ENCODE measurements at places on chromosomes 2 and 18.

DNA sequence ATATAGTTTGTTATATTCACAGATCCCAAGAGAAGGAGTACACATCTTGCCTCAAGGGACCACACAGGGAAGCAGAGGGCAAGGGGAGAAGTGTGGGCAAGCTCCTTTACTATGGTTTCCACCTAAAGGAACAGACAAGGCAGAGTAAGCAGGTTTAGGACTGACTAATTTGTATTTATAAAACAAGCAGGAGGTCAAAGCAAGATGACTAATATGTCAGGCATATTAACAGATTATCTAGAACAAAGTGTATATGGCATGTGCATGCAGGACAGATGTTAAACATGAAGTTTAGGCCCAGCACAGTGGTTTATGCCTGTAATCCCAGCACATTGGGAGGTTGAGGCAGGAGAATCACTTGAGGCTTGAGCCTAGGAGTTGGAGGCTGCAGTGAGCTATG lies 3.7 kb upstream of the LRP2 start:
- no peak overlapping the region for H3K4me3 ChIP-seq
- no peaks in the 10 kb centered on the region for H3K27me3 ChIP-seq
- DNase-seq: no peak
- H3K36me3 ChIP-seq: no peaks in the 10 kb centered on the region

- no peak overlapping the region for H3K4me3 ChIP-seq
- DNase-seq: no peak
- no peaks in the 10 kb centered on the region for H3K27me3 ChIP-seq
- H3K36me3 ChIP-seq: no peaks in the 10 kb centered on the region
- no peak overlapping the region for H3K27ac ChIP-seq
Observed at GRCh38 chr2:100731535-100731981, 88.4 kb upstream of the NPAS2 start.

DNA sequence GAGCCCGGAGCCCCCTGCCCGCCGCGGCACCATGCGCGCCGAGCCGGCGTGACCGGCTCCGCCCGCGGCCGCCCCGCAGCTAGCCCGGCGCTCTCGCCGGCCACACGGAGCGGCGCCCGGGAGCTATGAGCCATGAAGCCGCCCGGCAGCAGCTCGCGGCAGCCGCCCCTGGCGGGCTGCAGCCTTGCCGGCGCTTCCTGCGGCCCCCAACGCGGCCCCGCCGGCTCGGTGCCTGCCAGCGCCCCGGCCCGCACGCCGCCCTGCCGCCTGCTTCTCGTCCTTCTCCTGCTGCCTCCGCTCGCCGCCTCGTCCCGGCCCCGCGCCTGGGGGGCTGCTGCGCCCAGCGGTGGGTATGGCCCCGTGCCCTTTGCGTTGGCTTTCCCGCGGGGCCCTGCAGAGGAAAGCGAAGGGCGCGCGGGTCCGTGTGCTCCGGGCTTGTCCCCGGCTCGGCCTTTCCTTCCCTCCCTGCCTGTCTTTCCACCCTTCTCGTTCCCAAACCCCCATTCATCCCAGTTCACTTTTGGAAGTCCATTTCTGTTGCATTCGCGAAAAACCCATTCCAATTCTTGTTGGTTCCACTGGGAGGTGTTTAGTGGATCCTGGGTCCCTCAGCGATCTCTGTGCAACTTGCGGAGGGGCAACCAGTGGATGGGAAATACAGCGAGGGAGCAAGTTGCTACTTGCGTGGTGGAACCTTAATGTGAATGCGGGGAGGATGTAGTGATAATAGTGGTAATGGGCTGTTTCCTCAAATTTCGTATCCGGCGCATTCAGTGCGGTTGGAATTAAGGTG lies 599 bp downstream of the ADAM23 start:
- no peaks in the 10 kb centered on the region for H3K36me3 ChIP-seq
- peaks cover 9% of the 10 kb centered on the region for H3K4me1 ChIP-seq
- H3K27me3 ChIP-seq: peaks cover 4% of the 10 kb centered on the region

- H3K4me3 ChIP-seq: no peak overlapping the region
- H3K36me3 ChIP-seq: no peaks in the 10 kb centered on the region
- H3K27me3 ChIP-seq: no peaks in the 10 kb centered on the region
- peaks cover 22% of the 10 kb centered on the region for H3K4me1 ChIP-seq
Observed at GRCh38 chr2:64605991-64606478, 47.7 kb downstream of the SERTAD2 start.

DNA sequence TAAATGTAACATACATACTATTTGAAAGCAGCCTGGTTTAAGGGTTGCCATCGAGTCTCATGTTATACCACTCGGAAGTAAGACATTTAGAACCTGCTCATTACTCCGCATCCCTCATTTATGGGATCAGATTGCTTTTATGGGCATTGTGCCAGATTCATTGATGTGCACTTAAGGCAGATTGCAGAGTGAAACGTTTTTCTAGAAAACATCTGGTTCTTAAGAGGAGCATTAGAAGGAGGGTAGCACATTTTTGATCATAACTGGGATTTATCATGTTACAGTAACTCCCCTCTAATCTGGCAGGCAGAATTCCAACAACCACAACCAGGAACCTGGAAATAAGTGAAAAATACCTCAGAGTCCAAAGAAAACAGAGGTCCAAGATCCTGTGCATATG lies 74.2 kb upstream of the GALNT3 start:
- H3K27me3 ChIP-seq: no peaks in the 10 kb centered on the region
- H3K4me1 ChIP-seq: peaks cover 20% of the 10 kb centered on the region
- DNase-seq: no peak
- no peak overlapping the region for H3K27ac ChIP-seq

DNA sequence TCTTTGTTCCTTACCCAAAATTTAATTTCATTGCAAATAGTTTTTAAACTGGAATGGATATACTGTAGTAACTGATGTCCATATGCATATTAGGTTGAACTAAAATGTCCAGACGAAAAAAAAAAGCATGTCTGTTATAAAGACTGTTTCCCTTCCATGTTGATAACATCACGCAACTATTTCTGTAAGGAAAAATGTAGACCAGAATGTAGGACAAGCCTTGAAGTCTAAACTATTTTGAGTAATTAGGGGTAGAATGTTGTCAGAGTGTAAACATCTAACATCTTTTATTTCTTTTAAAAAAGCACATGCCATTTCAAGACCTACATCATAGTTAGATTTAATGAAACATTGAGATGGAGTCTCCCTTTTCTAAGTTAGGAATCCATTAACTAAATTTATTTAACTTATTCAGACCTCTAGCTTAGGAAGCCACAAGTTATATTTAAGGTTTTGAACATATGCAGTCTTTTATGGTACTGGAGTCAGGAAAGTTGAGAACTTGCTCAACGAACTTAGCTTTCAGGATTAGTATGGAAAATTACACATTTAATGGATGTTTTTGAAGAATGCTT lies 7.9 kb downstream of the CALCRL start:
- H3K27ac ChIP-seq: no peak overlapping the region
- H3K36me3 ChIP-seq: no peaks in the 10 kb centered on the region
- H3K27me3 ChIP-seq: no peaks in the 10 kb centered on the region
- no peak overlapping the region for H3K4me3 ChIP-seq

DNA sequence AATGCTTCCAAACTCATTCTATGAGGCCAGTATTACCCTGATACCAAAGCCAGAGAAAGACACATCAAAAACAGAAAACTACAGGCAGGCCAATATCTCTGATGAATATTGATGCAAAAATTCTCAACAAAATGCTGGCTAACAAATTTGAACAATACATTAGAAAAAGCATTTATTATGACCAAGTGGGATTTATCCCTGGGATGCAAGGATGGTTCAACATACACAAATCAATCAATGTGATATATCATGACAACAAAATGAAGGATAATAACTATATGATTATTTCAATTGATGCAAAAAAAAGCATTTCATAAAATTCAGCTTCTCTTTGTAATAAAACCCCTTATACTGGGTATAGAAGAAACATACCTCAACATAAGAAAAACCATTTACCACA lies 550.9 kb downstream of the ADCYAP1 start:
- no peaks in the 10 kb centered on the region for H3K36me3 ChIP-seq
- no peak overlapping the region for H3K4me3 ChIP-seq
- H3K4me1 ChIP-seq: no peaks in the 10 kb centered on the region
- no peak overlapping the region for H3K27ac ChIP-seq

DNA sequence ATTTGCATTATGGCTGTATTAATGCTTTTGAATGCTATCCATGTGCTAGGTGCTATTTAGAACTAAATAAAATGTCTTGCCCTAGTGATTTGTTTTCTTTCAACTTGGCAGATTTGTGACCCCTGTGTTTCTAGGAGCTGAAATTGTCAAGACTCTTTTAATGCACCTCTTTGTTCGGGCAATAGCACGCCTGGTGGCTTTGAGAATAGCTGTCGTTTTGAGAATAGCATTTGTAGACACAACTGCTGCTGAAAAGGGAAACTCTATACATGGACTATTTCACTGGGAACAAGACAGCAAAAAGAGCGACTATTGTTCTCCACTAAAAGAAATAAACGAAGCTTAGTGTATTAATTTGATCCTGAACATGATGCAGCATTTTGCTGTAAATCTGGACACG lies 352.1 kb upstream of the ZNF521 start:
- DNase-seq: no peak
- H3K27ac ChIP-seq: no peak overlapping the region
- no peaks in the 10 kb centered on the region for H3K4me1 ChIP-seq
- no peaks in the 10 kb centered on the region for H3K27me3 ChIP-seq

GRCh38 chr2:69012310-69013141 lies 453 bp upstream of the ANTXR1 start:
- no peak for DNase-seq
- no peaks in the 10 kb centered on the region for H3K36me3 ChIP-seq
- peaks cover 13% of the 10 kb centered on the region for H3K4me1 ChIP-seq
- H3K27ac ChIP-seq: peak overlapping the region; percentile 88
- peak overlapping the region; percentile 97 for H3K4me3 ChIP-seq
- no peaks in the 10 kb centered on the region for H3K27me3 ChIP-seq

DNA sequence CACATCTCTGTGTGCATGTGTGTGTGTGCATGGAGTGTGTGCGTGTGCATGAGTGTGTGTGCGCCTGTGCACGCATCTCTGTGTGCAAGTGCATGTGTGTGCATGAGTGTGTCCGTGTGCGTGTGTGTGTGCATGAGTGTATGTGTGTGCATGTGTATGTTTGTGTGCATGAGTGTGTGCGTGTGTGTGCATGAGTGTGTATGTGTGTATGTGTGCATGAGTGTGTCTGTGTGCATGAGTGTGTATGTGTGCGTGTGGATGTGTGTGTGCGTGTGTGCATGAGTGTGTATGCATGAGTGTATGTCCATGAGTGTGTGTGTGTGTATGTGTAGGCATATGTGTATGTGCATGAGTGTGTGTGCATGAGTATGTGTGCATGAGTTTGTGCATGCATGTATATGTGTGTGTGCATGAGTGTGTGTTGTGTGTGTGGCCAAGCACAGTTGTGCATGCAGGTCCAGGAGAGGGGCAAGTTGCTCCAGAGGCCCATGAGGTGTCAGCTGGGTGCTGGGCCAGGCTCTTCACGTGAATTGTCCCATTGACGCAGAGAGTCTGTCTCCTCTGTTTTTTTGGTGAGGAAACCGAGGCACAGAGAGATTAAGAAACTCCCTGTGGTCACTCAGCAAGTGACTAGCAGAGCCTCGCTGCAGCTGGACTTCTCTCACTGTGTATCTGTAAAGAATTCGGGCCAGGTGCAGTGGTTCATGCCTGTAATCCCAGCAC lies 75.5 kb downstream of the ASB1 start:
- H3K27me3 ChIP-seq: no peaks in the 10 kb centered on the region
- no peak overlapping the region for H3K4me3 ChIP-seq
- no peaks in the 10 kb centered on the region for H3K36me3 ChIP-seq
- no peak for DNase-seq

GRCh38 chr18:70464343-70465114 lies 175.7 kb downstream of the SOCS6 start:
- H3K4me3 ChIP-seq: peak overlapping the region; percentile 62
- no peaks in the 10 kb centered on the region for H3K36me3 ChIP-seq
- peaks cover 10% of the 10 kb centered on the region for H3K4me1 ChIP-seq
- H3K27me3 ChIP-seq: no peaks in the 10 kb centered on the region
- no peak overlapping the region for H3K27ac ChIP-seq
- DNase-seq: peak; percentile 11

GRCh38 chr2:166057370-166058164 lies 70.3 kb downstream of the SCN1A start:
- no peak overlapping the region for H3K4me3 ChIP-seq
- H3K27me3 ChIP-seq: no peaks in the 10 kb centered on the region
- no peaks in the 10 kb centered on the region for H3K36me3 ChIP-seq

GRCh38 chr2:2913601-2914120 lies 464.0 kb downstream of the EIPR1 start:
- DNase-seq: no peak
- no peaks in the 10 kb centered on the region for H3K27me3 ChIP-seq
- H3K36me3 ChIP-seq: no peaks in the 10 kb centered on the region
- H3K4me1 ChIP-seq: no peaks in the 10 kb centered on the region
- no peak overlapping the region for H3K4me3 ChIP-seq

DNA sequence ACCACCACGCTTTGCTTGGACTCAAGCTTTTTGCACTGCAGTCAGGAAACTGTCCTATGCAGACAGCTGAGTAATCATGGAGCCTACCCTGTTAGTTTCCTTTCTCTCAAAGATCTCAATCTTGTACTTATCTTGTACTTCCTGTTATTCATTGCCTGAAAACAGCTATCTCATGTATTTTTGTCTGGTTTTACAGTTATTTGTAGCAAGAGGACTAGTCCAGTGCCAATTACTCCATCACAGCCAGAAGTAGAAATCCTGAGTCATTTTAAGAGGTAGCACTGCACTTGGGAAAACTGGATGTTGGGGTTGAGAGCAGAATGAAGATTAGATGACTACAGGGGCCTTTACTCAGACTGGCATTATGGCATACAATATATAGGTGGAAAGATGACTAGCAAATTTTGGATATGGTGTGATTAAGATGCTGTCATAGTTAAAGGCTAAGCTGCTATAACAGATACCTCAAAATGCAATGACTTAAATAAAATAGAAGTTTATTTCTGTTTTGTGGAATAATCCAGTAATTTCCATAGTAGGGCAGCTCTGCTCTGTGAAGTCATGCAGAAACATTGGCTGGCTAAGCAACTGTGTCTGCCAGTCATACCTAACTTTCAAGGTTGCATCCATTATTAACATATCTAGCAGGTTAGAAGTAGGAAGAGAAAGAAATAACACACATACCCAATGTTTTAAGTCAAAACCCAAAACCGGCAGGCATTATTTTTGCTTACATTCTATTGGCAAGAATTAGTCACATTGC lies 21.1 kb upstream of the CHMP3 start:
- H3K36me3 ChIP-seq: no peaks in the 10 kb centered on the region
- H3K27ac ChIP-seq: peak overlapping the region; percentile 33
- peak overlapping the region; percentile 26 for H3K4me3 ChIP-seq
- DNase-seq: no peak
- H3K27me3 ChIP-seq: no peaks in the 10 kb centered on the region

GRCh38 chr2:164735309-164735919 lies 106.2 kb downstream of the COBLL1 start:
- DNase-seq: no peak
- no peak overlapping the region for H3K27ac ChIP-seq
- peaks cover 33% of the 10 kb centered on the region for H3K4me1 ChIP-seq
- no peaks in the 10 kb centered on the region for H3K36me3 ChIP-seq
- H3K27me3 ChIP-seq: no peaks in the 10 kb centered on the region
- H3K4me3 ChIP-seq: no peak overlapping the region

- peak overlapping the region; percentile 82 for H3K27ac ChIP-seq
- peak; percentile 23 for DNase-seq
- no peaks in the 10 kb centered on the region for H3K27me3 ChIP-seq
- H3K4me1 ChIP-seq: peaks cover 40% of the 10 kb centered on the region
- H3K36me3 ChIP-seq: no peaks in the 10 kb centered on the region
- no peak overlapping the region for H3K4me3 ChIP-seq
Observed at GRCh38 chr2:45242161-45242741, 233.0 kb upstream of the SIX2 start.

- no peaks in the 10 kb centered on the region for H3K4me1 ChIP-seq
- no peaks in the 10 kb centered on the region for H3K27me3 ChIP-seq
- no peak overlapping the region for H3K27ac ChIP-seq
- no peaks in the 10 kb centered on the region for H3K36me3 ChIP-seq
- H3K4me3 ChIP-seq: no peak overlapping the region
- DNase-seq: no peak
Observed at GRCh38 chr2:234399451-234400246, 97.2 kb downstream of the ARL4C start.

Data from thoracic aorta (tissue), 2 donors.